T-helper 1 cell (primary cell): ENCODE measurements at places on chromosomes 12 and 14.

- DNase-seq, result no peak
Measured at GRCh38 chr14:56708704-56709103, 101.6 kb downstream of the OTX2 start.

GRCh38 chr14:63240221-63240620, 36.0 kb downstream of the RHOJ start:
- DNase-seq, result no peak

DNA sequence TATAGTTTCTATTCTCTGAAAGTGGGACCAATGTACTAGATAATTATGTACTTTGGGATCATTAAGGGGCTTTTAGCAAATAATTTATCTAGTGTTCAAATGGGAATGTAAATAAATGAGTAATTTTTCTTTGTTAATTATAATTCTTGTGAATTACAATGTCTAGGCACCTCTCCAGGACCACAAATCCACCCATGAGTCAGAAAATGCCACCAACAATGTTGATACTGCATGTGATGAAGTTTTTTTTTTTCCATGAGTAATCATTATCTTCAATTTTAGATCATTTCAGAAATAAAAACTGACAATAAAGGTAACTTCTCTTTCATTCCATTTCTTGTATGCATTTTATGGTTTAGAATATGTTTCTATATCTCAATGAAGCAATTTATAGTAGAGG, 470.3 kb downstream of the VRK1 start:
- no peak for DNase-seq

- no peak for DNase-seq
Measured at GRCh38 chr12:47747126-47747525, 11.6 kb downstream of the RAPGEF3 start.

GRCh38 chr12:13148485-13148847, 45.0 kb upstream of the GSG1 start:
- DNase-seq, result no peak

GRCh38 chr12:108849660-108850059, 7.7 kb downstream of the SSH1 start:
- no peak for DNase-seq

DNA sequence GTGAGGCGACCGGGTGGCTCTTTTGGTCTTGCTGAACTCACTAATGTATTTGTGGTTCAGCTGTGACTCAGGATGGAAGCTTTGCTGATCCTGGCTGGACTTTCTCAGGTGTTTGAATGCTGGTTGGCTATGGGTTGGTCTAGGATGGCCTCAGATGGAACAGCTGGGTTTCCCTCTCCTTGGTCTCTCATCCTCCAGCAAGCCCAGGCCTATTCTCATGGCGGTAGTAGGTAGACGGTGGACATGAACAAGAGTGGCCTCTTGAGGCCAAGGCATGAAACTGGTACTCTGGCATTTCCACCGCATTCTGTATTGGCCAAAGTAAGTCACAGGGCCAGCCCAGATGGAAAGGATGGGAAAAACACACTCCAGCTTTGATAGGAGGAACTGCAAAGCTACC, 11.8 kb upstream of the POLR3B start:
- DNase-seq, result no peak

GRCh38 chr12:101876322-101876860, 989 bp upstream of the DRAM1 start:
- no peak for DNase-seq

- DNase-seq, result peak; percentile 24
Measured at GRCh38 chr12:104456950-104457745, 400 bp downstream of the CHST11 start.

GRCh38 chr12:42593874-42594273, 4.3 kb upstream of the PRICKLE1 start:
- DNase-seq, result no peak

DNA sequence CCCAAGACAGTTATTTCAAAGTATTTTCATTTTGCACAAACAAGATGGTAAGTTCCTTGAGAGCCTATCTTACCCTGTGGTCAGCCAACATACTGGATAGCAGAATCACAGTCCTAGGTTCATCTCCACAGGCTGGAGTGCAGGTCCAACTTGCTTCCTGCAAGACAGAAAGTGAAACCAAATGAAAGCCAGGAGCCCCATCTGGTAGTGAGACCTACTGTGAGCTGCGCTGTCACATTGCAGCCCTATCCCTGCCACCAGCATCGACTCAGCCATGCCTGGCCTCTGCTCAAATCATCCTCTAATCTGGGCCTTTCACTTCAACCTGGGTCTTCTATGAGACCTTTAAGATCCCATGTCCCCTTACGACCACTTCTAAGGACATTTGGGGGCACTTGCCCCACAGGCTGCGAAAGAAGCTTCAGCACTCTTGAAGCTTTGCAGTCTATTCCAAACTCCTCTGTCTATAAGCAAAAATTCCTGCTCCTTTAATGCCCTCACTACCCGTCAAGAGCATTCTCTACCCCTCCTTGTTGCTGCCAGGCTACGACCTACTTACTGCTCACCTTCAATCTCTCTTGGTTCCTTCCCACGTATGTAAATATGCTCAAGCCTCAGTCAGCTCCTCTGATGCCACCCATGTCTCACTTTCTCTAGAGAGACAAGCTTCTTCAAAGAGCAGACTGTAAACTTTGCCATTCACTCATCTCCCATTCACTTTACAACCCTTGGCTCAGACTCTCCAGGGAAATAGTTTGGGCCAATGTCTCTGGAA, 55.9 kb upstream of the TSPAN11 start:
- no peak for DNase-seq

GRCh38 chr12:113940357-113941207, 25.5 kb downstream of the RBM19 start:
- DNase-seq, result no peak

- no peak for DNase-seq
Measured at GRCh38 chr14:105931808-105932483, 405.6 kb downstream of the TMEM121 start.

- DNase-seq, result no peak
Measured at GRCh38 chr14:39381366-39381765, 50.9 kb downstream of the FBXO33 start.

- no peak for DNase-seq
Measured at GRCh38 chr14:61191733-61192132, 89.4 kb downstream of the TMEM30B start.

GRCh38 chr12:123126294-123127181, 24.4 kb downstream of the PITPNM2 start:
- DNase-seq, result no peak

DNA sequence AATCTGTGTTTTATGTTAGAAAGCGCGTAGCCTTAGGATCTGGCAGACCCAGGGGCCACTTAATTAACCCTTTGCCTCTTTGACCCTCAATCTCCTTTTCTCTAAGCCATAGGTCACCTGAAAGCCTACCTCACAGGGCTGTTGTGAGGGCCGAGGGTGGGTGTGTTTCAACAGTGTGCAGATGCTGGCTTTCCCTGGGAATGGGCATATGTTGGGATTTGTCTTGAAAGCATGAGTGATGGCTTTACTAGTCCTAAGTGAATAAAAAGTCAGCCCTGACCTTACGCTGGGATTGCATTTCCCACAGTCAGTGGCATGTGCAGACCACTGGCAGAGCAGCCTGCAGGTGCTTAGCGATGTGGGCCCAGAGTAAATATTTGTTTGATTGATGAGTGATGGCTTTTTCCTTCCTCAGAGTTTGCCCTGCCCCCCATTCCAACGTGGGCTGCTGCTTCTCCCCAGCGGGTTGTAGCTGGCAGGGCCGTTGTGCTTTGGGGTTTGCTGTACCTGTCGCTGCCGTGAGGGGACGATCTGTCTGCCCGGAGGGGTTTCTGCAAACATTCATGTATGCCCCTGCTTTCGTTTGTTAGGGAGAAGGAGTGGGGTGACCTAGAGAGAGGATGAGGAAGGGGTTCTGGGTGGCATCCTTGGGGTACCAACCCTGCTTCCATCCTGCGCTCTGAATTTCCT, 31.5 kb downstream of the MEG3 start:
- DNase-seq, result no peak

DNA sequence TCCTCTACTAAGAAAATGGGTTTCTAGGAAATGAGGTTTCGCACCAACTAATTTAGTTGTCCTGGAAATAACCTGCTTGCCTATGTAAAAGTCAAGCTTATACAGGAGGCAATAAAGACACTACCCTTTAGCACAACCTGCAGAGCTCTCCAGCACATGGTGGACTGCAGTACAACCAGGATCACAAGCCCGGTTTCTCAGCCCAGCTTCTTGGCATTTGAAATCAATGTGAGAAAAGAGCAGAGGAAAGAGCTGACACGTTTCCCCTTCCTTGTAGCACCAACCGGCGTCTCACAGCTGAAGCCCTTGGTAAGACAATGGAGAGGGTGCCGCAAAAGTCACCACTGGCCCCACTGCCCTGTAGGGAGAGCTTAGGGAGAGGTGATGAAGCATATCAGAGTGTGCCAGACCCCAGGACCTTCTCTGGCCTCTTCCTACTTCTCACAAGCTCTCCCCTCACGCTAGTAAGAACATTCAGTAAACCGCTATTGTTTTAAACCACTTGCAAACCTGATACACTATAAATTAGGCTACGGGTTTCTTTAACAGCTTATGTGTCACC, 8.6 kb downstream of the SPTLC2 start:
- DNase-seq, result peak; percentile 45

DNA sequence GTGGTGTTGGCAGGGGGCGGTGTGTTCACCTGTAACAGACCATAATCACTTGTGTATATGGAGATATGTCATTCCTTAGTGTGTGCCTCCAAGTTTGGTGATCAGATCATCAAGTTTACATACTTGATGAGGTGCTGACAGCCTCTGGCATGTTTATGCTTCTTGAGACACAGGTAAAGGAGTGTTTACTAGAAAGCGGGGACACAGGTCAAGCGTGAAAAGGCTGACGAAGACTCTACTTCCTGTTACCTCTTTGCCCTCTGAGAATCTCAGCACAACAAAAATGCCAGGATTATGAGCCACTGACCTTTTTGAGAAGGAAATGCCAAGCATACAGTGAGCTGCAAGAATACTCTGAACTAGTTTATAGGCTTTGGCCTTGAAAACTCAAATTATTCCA, 29.6 kb downstream of the PRDM4 start:
- DNase-seq, result no peak

DNA sequence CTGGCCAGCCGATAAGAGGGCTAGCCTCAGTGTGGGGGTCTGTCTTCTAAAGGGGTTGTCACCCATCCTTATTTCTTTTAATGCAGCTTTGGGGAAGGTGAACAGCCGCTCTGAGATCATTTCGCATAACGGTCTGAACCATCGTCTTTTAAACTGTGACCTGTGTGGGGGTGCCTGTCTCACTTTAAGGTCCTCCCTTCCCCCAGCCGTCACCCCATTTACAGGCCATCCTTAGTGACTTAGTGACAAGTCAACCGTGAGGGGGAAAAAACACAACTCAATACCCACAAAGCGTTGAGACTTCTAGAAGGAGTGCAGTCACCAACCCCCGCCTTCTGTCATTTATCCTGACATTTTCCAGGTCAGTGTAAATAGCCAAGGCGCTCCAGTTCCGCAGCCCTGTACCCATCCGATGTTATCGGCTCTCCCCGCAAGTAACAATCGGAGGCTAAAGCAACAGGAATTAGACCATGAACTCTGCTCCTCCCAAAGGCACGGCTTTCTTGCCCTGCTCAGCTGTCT, 505 bp upstream of the DENND5B start:
- no peak for DNase-seq

- no peak for DNase-seq
Measured at GRCh38 chr14:61636779-61637178, 58.5 kb upstream of the HIF1A start.

DNA sequence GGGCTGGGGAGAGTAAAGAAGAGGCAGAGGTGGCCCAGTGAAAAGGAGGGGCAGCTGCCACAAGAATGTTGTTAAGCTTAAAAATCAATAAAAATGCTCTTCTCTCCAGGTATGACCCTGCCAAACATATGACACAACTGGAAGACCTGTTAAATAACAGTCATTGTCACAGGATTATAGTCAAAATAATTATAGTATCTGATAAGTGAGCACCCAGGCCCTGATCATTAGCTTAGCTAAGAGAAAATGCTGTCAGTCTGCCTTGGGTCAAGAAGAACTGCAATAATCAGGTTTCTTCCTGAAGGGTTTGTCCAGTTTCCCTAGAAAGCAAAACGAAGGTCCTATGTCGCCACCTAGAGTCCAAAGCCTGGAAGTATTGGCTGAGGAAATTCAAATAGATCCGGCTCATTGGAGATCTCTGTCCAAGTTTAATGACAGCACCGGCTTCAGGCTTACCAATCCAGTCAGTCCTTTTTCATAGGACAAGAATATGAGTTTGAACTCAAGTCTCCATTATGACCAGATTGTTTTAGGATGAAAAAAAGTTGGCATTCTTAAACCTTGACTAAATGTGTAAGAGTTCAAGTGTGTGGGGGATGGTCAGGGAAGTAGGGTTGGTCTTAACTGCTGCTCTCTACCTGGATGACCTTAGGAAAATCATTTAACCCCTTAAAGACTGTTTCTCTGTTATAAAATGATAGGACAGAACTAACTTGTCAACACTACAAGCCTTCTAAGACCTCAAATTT, 22.5 kb upstream of the NKX2-8 start:
- no peak for DNase-seq

- no peak for DNase-seq
Measured at GRCh38 chr12:80189241-80189640, 89.9 kb downstream of the OTOGL start.

DNA sequence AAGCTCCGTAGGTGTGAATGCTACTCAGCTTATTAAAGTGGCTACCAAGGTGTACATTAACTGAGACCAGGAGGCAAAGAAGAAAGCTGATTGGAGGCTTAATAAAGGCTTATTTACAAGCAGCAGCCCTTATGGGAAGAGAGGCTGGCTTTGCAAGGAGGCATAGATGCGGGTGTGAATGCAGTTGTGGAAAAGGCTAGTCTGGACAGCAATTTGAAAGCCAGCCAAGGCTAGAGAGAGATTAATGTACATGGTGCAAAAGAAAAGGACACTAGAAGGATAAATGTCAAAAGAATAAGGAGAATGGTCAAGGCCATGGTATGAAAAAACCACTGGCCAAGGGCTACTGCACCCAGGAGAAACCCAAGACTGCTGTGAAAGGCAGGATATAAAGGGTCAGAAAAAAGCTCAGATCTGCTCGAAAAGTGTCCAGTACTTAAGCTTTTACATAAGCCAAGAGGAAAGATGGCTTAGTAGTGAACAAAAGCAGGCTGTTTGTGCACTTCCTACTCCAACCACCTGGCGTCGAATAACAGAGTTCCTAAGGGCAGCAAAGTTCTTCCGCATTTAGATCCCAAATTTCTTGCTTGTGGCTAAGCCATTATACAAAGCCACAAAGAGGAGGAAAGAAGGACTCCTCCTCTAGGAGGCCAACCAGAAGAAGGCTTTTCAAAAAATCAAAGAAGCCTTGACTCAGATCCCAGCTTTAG, 24.0 kb downstream of the KLRK1 start:
- no peak for DNase-seq

DNA sequence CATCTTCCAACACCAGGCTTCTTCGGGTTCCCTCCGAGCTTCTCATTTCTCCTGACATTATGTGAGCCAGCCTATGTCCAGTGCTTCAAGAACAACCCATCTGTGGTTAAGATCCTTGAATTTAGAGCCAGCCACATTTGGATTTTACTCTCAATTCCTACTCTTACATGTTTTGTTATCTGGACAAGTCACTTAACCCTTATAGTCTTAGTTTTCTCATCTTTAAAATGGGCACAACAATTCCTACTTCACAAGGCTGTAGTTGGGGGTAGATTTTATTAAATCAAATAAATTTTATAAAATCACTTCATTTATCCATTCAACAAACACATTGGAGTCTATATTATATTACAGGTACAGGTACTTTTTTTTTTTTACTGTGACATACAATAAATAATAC, 105.5 kb upstream of the SLC38A2 start:
- DNase-seq, result no peak
